Thyroid gland (tissue), 4 donors: ENCODE measurements at places on chromosomes 11 and 22. TPM values are rescaled to one million over a fixed set of nuclear protein-coding genes. Genes with fewer than 3 reads are reported as not detected.

The SCGB1D2 gene
- total RNA-seq, result not detected

GRCh38 chr22:48761546-48761945 is 1066.1 kb downstream of the BRD1 start:
- no peaks in the 10 kb centered on the region for H3K4me1 ChIP-seq

The RBMXL2 gene
- 0.27 TPM for total RNA-seq

DNA sequence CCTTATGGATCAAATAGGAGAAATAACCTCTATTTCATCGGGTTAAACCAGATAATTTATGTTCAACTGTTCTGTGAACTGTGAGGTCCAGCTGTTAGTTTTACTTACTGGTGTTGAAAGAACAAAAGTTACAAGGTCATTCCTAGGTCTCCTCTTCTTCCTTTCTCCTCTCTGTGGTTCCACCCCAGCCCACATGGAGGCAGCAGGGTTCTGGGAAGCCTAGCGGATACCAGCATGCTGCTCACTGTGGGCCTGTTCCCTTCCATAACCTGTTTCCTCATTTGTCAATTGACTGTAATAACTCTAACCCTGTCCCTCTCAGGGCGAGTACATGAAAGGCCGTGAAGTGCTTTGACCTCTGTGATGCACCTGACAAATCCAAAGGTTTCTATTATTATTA is 27.8 kb downstream of the RELT start:
- peaks cover 6% of the 10 kb centered on the region for H3K36me3 ChIP-seq
- H3K4me3 ChIP-seq, result no peak overlapping the region
- no peak overlapping the region for H3K27ac ChIP-seq
- no peaks in the 10 kb centered on the region for H3K27me3 ChIP-seq
- DNase-seq, result peak; percentile 79

The CABP4 gene
- total RNA-seq, result 0.33 TPM

GRCh38 chr11:109914809-109915653 is 178.2 kb upstream of the ZC3H12C start:
- no peaks in the 10 kb centered on the region for H3K4me1 ChIP-seq
- no peaks in the 10 kb centered on the region for H3K27me3 ChIP-seq
- no peak overlapping the region for H3K4me3 ChIP-seq
- no peaks in the 10 kb centered on the region for H3K36me3 ChIP-seq
- no peak for DNase-seq
